ENCODE measurements at places on chromosomes 5 and 9.
A peak's percentile ranks its signal among the peaks of the same experiment; 100 is the strongest.

DNA sequence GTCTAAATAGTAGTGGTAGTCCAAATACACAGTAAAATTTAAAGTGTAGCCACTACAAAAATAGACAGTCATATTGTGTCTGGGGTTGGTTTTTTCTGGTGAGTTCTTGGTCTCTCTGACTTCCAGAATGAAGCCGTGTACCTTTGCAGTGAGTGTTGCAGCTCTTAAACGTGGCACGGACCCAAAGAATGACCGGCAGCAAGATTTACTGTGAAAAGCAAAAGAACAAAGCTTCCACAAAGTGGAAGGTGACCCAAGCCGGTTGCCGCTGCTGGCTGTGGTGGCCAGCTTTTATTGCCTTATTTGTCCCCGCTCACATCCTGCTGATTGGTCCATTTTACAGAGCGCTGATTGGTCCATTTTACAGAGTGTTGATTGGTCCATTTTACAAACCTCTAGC, 188.7 kb downstream of the ZNF608 start:
- H3K4me1 ChIP-seq: no peaks in the 10 kb centered on the region
- DNase-seq: no peak
- no peaks in the 10 kb centered on the region for H3K36me3 ChIP-seq

DNA sequence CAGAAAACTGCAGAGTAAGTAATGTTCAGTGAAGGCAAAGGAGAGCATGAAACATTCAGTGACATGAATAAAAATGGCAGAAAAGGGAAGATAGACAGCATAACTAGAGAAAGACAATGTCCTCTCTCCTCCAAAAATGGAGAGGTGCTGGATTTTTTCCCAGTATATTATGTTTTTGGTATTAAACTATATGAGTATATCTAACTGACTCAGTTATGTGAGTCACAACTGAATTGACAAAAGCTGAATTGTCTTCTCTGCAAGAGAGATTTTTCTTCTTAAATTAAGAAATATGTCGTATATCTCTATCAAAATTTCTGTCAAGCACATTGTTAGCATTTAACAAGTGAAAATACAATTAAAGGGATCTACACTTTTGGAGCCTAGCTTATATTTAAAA, 375.1 kb downstream of the CHSY3 start:
- H3K36me3 ChIP-seq: no peaks in the 10 kb centered on the region
- H3K4me3 ChIP-seq: no peak overlapping the region
- no peaks in the 10 kb centered on the region for H3K4me1 ChIP-seq
- no peak for DNase-seq
- no peak overlapping the region for H3K27ac ChIP-seq
- no peaks in the 10 kb centered on the region for H3K27me3 ChIP-seq

DNA sequence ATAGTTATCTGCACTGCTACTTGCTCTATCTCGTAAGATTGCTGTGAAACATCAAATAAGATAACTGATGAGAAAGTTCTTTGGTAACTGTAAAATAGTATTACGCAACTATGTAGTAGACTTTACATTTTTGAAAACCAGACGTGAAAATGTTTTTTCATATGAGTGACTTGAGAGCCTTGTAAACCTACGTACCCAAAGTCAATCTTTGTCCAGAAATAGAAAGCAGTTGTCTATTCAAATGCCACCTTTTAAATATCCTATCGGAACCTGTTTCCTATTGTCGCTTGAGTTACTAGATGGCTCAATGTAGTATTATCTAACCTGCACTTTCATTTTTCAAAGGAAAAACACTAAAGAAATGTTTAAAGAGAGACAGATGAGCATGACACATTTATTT, 1.6 kb downstream of the FNIP1 start:
- H3K4me1 ChIP-seq: peaks cover 30% of the 10 kb centered on the region
- peak overlapping the region; percentile 23 for H3K27ac ChIP-seq
- peaks cover 23% of the 10 kb centered on the region for H3K36me3 ChIP-seq

DNA sequence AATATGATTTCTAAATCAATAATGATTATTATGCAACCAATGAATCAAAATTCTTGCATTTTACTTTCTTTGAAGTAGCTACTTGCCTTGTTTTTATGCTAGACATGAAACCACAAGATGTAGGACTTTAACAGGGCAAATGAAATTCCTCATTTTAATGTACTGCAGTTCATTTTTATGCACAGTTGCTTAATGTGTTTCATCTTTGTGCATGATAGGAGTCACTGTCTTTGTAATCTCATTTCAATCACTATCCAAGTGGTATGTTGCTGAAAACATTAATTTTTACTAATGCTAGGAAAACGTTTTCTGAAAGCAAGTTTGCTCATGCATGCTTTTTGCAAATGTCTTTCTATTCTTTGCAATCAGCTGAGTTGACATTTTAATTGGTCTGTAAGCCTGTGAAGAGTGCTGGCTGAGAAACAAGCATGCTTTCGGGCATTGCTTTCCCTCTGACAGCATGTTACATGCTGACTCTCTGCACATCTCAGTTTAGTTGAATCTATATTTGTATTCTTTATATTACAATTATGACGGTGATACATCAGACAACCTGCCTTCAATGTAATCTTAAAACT, 535.0 kb upstream of the CDH18 start:
- H3K4me1 ChIP-seq: no peaks in the 10 kb centered on the region
- H3K4me3 ChIP-seq: no peak overlapping the region
- H3K36me3 ChIP-seq: no peaks in the 10 kb centered on the region
- no peak for DNase-seq
- H3K27ac ChIP-seq: no peak overlapping the region

- no peaks in the 10 kb centered on the region for H3K4me1 ChIP-seq
- H3K27ac ChIP-seq: no peak overlapping the region
- H3K4me3 ChIP-seq: no peak overlapping the region
- peaks cover 4% of the 10 kb centered on the region for H3K27me3 ChIP-seq
- no peak for DNase-seq
These were observed 1.5 kb upstream of the OR1N2 start for GRCh38 chr9:122551371-122551770.

- peaks cover 50% of the 10 kb centered on the region for H3K4me1 ChIP-seq
- peak overlapping the region; percentile 28 for H3K27ac ChIP-seq
- no peaks in the 10 kb centered on the region for H3K27me3 ChIP-seq
- no peak overlapping the region for H3K4me3 ChIP-seq
- H3K36me3 ChIP-seq: peaks cover 35% of the 10 kb centered on the region
- DNase-seq: no peak
These were observed 12.6 kb downstream of the HNRNPH1 start for GRCh38 chr5:179610903-179611265.
